RPMI7951 (cell line): ENCODE measurements at places on chromosomes 3 and 15.

DNA sequence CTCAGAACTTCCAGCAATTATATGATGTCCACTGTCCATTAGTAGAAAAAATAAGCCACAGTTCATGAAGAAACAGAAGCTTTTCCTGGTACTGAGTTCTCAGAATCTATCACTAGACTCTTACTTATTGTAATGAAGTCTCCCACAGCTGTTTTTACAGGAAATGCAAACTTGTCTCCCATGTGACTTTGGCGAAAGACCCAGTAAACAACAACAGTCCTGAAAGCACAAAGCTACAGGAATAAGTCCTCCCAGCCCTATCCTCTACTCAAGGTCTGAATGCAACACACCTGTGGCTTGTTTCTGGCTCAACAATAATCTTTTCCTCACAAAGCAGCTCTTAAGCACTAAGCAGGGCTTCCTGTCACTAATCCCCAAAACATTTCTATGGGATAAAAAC lies 55.9 kb downstream of the EOMES start:
- DNase-seq, result no peak

DNA sequence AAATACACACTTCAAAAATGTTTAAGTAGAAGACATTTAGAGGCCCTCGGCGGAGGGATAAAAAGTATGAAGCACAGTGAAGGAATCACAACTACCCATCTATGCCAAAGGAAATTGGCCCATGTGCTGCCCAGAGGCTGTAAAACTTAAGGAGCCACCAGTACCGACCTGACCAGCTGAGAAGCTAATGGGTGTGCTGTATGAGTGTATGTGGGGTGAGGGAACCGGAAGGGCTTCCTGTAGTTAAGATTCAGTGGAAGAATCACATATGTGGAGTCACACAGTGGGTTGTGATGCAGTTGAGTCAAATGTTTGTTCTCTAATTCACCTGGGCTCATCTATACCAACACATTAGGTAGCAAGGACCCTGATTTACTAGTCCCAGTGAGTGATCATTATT lies 516.0 kb upstream of the IL12A start:
- DNase-seq, result peak; percentile 55

GRCh38 chr3:188955919-188956318 lies 215.9 kb upstream of the TPRG1 start:
- no peak for DNase-seq

GRCh38 chr3:45153658-45154437 lies 7.7 kb upstream of the CDCP1 start:
- DNase-seq, result peak; percentile 47

GRCh38 chr15:89799011-89799911 lies 15.4 kb downstream of the ANPEP start:
- no peak for DNase-seq

GRCh38 chr3:190265126-190265525 lies 57.1 kb downstream of the CLDN1 start:
- DNase-seq, result peak; percentile 35

DNA sequence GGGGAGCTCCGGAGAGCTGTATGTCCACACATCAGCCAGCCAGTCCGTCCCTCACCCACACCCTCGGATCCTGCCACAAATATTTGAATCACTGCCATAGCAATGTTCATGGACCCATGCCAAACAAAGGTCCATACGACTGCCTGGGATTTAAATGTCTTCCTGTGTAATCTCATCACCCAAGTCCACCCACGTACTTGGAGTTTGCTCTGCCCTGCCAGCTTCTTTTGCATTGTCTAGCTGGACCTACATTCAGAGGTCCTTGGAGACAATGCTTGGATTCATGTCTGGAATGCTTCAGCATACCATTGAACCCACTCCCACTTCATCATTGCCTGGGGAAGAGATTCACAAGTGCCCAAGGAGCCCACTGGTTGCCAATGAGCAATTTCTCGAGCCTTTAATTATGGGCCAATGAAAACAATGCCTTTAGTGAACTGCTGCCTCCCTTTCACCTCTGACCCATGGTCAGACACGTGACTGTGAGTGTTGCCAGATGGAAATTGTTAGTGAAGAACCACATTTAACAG lies 90.4 kb upstream of the PHLDB2 start:
- peak; percentile 99 for DNase-seq

DNA sequence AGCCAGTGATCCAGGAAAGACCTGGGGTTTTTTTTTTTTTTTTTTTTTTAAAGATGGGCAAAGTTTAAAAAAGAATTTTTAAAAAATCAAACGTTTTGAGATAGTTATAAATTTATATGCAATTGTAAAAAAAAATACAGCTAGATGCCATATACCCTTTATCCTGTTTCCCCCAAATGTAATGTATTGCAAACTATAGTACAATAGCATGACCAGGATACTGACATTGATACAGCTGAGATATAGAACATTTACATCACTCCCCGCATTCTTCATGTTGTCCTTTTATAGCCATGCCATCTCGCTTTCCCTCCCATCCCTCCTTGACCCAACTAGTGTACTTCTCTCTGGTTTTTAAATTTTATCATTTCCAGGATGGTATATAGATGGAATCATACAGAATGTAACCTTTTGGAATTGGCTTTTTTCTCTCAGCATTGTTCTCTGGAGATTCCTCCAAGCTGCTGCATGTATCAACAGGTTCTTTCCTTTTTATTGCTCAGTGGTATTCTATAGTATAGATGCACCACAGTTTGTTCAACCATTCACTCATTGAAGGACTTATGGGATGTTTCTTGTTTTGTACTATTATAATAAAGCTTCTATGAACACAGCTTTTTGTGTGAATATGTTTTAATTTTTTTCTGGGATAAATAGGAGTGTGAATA lies 104.9 kb downstream of the CGNL1 start:
- DNase-seq, result no peak

GRCh38 chr3:147538034-147538433 lies 128.9 kb downstream of the ZIC1 start:
- no peak for DNase-seq

DNA sequence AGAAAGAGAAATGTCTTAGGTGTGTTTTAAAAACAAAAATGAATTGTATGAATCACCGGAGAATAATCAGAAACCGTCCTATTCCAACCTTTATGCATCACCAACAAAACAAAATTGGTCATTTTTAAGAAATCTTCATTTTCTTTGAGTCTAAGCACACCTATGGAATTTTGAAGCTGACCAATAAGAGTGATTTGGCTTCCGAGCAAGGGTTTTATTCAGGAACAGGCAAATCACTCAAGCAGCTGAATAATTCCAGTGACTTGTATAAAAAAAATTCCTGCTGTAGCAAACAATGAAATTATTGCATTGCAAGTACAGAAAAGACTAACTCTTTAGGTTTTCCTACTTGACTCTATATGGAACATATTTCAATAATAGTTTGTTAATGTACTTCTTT lies 83.8 kb upstream of the FNDC3B start:
- no peak for DNase-seq

DNA sequence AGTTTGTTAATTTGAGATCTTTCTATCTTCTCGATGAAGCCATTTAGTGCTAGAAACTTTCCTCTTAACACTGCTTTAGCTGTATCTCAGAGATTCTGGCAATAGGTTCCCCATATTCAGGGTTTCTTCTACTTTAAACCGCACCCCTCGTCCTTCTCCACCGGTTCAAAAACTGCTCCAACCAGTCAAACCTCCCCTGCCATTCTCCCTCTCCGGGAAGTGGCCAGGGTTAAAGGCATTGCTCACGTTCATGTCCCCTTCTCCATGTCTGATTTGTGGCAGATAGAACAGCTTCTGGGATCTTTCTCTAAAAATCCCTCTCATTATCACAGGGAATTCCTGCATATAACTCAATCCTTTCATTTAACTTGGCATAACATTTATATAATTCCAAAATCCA lies 14.4 kb downstream of the ALDH1L1 start:
- no peak for DNase-seq

- DNase-seq, result no peak
Measured at GRCh38 chr3:128906031-128906803, 26.8 kb downstream of the ACAD9 start.

GRCh38 chr3:33868309-33868708 lies 69.9 kb downstream of the PDCD6IP start:
- no peak for DNase-seq

DNA sequence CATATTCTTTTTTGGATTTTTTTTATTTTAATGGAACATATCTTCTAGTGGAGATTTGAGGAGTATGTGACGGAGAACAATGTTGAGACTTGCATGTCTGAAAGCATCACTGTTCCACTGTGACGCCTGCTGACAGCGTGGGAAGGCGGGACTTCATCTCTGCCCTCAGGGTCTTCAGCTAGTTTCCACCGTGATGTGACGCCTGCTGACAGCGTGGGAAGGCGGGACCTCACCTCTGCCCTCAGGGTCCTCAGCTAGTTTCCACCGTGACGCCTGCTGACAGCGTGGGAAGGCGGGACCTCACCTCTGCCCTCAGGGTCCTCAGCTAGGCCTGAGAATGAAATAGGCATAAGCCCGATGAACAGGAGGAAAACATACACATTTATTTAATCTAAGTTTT lies 70.7 kb downstream of the LMLN start:
- no peak for DNase-seq

DNA sequence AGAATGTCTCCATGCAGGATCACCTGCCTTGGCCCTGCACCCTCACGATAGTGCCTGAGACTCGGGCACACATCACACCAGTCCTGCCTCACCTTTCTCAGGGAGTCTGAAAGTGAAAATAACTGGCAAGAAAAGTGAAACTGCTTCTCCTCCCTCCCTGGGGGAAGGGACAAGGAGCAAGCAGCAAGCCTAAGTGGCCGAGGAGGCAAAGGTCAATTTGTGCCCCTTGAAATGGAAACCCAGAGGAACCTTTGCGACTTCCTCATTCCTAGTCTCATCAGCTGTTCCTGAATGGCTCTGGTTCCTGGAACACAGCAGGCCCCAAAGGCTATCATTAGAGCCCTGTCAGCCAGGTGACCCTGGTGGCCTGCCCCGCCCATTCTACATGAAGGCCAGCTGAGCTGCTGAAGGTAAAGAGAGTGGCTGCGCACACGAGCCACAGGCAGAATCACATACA lies 28.0 kb upstream of the SLCO2A1 start:
- no peak for DNase-seq

DNA sequence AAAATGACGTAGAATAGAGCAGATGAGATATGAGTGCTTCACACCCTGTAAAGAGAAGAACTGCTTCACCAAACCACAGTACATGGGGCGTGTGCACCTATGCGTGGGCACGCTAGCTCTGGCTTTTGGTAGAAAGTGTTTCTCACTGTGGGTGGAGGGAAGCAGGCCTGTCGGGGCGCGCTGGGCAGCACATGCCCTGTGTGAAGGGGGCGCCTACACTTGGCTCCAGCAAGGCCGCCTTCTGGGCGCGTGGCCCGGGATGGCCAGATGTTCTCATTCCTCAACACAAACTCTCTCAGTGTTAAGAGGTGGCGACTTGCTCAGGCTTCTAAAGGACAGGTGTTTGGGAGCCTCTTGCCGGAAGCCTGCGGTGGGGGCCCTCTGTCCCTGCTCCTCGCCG lies 90.0 kb downstream of the FBLN2 start:
- no peak for DNase-seq

DNA sequence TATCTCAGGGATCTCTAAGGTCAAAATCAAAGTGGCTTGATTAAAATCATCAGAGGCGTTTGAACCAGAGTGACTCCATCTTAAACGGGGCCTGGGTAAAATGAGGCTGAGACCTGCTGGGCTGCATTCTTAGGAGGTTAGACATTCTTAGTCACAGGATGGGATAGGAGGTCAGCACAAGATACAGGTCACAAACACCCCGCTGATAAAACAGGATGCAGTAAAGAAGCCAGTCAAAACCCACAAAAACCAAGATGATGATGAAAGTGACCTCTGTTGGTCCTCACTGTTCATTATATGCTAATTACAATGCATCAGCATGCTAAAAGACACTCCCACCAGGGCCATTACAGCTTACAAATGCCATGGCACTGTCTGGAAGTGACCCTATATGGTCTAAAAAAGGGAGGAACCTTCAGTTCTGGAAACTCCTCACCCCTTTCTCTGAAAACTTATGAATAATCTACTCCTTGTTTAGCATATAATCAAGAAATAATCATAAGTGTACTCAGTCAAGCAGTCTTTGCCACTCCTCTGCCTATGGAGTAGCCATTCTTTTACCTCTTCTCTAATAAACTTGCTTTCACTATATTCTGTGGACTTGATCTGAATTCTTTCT lies 143.3 kb upstream of the SLCO3A1 start:
- peak; percentile 66 for DNase-seq

GRCh38 chr3:61924090-61924735 lies 362.8 kb downstream of the PTPRG start:
- peak; percentile 17 for DNase-seq

DNA sequence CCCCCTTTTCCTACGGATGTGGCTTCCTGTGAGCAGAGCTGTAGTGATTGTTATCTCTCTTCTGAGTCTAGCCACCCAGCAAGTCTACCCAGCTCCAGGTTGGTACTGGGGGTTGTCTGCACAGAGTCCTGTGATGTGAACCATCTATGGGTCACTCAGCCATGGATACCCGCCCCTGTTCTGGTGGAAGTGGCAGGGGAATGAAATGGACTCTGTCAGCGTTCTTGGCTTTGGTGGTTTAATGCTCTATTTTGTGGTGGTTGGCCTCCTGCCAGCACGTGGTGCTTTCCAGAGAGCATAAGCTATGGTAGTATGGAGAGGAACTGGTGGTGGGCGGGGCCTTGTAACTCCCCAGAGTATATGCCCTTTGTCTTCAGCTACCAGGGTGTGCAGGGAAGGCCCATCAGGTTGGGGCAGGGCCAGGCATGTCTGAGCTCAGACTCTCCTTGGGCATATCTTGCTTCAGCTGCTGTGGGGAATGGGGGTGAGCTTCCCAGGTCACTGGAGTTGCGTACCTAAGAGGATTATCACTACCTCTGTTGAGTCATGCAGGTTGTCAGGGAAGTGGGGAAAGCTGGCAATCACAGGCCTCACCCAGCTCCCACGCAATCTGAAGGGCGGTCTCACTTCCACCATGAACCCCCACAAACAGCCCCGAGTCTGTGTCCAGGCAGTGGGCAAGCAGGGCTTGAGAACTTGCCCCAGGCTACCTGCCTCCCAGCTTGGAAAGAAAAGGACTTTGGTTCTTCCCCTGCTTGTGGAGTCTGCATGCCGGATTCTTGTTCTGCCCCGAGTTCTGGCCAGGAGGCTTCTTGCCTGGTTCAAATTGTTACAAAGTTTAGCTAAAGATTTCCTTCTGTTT lies 9.0 kb upstream of the ADGRG7 start:
- peak; percentile 52 for DNase-seq

GRCh38 chr15:85530079-85530478 lies 149.7 kb downstream of the AKAP13 start:
- no peak for DNase-seq

- DNase-seq, result no peak
Measured at GRCh38 chr15:66886686-66887273, 178.6 kb upstream of the SMAD3 start.

DNA sequence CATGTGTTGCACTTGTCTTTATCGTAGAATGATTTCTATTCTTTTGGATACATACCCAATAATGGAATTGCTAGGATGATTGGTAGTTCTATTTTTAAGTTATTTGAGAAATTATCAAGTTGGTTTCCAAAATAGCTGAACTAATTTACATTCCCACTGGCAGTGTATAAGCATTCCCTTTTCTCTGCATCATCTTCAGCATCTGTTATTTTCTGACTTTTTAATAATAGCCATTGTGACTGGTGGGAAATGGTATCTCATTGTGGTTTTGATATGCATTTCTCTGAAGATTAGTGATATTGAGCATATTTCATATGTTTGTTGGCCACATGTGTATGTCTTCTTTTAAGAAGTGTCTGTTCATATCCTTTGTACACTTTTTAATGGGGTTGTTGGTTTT lies 81.7 kb upstream of the NUDT16 start:
- DNase-seq, result no peak

GRCh38 chr3:193771011-193771652 lies 178.1 kb downstream of the OPA1 start:
- DNase-seq, result no peak

GRCh38 chr3:100556673-100557310 lies 52.6 kb upstream of the ADGRG7 start:
- peak; percentile 73 for DNase-seq

- DNase-seq, result no peak
Measured at GRCh38 chr15:63494408-63494807, 10.0 kb upstream of the USP3 start.
